ENCODE measurements at places on chromosomes 4 and X.
A peak's percentile ranks its signal among the peaks of the same experiment; 100 is the strongest.

DNA sequence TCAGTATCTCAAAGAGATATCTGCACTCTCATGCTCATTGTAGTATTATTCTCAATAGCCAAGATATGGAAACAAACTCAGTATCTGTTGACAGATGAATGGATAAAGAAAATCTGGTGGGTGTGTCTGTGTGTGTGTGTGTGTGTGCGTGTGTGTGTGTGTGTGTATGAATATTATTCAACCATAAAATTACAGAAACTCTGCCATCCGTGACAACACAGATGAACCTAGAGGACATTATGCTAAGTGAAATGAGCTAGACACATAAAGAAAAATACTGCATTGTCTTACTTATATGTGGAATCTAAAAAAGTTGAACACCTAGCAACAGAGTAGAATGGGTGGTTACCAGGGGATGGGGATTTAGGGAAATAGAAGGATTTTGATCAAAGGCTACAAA, 13.2 kb downstream of the XKRX start:
- no peak for DNase-seq

DNA sequence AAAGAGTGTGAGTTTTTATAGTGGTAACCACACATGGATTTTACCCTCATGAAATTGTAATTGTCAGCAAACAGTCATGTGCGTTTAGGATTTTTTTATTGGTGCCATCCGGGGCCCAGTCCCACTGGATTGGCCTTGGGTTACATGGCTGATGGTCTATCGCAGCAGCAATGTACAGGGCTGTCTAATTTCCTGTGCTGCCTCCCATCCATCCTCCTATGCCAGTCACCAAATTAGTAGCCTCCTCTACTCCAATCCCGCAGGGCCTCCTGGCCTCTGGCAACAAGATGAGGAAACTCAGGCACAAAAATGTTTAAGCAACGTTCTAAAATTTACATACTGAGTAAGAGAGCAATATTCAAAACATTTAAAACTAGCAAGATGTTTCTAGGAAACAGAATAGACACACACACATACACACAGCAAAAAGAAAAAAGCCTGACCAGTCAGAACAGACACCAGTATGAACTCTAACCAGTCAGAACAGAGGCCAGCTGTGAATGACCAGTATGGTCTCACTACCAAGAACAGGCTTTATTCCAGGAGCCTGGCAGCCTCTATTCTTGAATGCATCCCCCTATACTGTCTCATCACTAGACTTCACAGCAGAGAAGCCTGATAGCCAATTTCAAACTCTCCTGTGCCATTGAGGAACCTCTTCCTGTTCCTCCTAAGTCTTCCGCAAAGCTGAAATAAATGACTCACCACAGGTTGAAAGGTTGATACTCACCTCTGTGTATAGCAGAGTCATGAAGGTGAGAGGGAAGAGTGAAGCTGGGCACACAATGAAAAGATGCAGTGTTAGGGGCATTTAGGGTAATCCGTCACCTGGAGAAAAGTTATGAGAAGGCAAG, 42.6 kb downstream of the CHRNA9 start:
- no peak for DNase-seq

DNA sequence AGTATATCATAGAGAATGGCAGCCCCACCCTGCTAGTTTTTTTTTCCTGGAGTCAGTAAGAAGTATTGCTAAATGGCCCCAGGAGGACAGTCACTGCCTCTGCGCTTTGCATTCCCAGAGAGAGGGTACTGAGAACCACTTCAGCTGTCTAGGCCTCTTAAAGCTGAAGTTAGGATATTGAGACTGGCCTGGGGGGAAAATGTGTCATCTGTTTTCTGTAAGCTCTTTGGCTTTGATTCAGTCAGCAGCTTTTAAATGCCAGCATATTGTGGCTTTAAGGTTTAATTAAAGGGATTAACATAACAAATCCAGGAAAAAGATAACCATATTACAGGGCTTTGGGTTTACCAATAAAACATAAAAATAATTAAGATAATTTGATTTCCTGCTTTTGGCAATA, 852.0 kb downstream of the PCDH18 start:
- DNase-seq, result no peak

DNA sequence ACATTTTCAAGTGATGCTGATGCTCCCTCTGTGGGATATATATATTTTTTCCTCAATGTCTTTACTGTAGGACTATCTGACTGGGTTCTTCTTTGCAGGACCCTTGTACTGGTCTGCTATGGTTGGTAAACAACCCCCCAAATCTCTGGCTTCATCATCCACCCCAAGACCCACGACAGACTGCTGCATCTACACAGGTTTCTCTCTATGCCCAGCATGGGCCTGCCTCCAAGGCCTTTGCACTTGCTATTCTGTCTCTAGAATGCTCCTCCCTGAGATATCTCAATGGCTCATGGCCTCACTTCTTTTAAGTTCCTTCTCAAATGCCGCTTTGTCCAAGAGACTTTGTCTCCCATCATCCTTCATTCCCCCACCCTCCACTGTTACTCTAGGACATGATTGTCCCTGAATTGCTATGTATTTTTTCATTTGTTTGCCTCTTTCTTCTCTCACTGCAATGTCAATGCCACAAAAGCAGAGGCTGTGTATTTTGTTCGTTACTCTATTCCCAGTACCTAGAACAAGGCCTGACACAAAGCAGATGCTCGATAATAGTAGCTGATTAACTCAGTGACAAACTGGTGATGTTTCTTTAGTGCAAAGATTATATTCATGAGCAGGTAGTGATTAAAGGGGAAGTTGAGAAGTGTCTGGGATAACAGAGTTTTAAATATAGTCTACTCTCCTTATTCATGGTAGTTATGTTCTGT, 6.6 kb downstream of the EVC start:
- no peak for DNase-seq

- no peak for DNase-seq
Observed at GRCh38 chr4:167885872-167886271, 206.5 kb upstream of the ANXA10 start.

GRCh38 chrX:7941390-7942042, 14.3 kb upstream of the PNPLA4 start:
- DNase-seq, result no peak

- peak; percentile 81 for DNase-seq
Observed at GRCh38 chr4:10096201-10096977, 20.2 kb downstream of the WDR1 start.

DNA sequence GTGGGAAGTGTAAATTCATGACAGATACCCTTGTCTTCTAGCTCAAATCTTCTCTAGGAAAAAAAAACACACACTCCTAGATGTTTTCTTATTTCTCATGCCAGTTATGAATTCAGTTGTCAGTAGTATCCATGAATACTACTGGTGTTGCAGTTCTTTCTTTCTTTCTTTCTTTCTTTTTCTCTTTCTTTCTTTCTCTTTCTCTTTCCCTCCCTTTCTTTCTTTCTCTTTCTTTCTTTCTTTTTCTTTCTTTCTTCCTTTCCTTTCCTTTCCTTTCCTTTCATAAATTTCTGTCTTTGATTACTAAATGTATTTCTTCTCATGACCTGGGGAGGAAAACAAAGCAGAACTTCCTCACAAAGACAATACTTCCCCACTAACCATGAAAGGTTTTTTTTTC, 253.8 kb downstream of the PCDH7 start:
- no peak for DNase-seq

- no peak for DNase-seq
Observed at GRCh38 chrX:9340598-9341290, 124.1 kb upstream of the TBL1X start.

DNA sequence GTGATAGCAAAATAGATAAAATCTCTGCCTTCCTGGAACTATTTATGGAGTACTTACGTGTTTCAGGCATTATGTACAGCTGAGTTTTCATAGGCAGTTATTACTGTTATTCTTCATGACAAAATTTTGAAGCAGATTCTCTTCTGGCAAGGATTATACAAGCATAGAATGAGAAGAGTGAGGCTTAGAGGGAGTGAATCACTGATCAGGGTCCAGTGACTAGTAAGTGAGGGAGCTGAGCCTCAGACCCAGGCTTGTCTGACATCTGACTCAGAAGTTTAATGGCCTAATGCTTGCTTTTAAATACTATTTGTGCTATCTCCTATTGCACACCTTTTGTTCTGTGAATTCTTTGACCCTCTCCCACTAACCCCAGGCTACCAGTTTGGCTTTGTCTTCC, 110.6 kb downstream of the DTHD1 start:
- DNase-seq, result no peak

DNA sequence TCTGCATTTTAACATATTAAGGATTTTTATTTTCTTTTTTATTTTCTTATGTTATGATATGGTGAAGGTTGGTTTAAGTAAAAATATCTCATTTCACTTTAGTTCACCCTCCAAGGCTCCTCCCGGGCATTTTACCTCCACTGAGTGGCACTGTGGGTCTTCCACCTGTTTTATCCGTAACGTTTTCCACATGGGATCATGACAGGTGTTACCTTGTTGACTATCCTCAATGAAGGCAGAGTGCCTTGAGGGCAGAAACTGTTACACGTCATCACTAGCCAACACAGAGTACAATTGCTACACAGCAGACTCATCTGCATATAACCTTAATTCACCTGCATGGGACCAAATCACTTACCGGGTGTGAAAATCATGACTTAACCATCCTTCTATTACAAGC, 105.8 kb downstream of the GEMIN8 start:
- DNase-seq, result no peak

DNA sequence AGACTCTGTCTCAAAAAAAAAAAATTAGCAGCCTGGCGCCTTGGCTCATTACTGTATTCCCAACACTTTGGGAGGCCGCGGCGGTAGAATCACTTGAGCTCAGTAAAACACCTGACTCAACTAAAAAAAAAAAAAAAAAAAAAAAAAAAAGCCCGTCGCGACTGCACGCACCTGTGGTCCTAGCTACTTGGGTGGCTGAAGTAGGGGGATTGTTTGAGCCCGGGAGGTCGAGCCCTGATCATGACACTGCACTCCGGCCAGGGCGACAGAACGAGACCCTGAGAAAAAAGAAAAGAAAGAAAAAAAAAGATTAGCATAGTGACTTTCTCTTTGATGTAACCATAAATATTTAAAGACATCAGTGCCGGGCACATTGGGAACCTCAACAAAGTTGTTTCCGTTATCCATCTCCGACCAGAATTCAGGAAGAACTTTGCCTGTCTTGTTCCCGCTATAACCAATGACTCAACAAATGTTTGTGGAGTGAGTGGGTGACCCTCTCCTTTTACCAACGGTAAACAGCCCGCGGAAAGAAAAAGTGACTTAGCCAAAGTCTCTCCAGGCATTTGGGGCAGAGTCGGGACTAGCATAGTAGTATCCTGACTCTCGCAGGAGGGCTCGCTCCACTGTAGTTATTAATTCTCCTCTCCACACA, 553 bp upstream of the MED28 start:
- DNase-seq, result no peak

DNA sequence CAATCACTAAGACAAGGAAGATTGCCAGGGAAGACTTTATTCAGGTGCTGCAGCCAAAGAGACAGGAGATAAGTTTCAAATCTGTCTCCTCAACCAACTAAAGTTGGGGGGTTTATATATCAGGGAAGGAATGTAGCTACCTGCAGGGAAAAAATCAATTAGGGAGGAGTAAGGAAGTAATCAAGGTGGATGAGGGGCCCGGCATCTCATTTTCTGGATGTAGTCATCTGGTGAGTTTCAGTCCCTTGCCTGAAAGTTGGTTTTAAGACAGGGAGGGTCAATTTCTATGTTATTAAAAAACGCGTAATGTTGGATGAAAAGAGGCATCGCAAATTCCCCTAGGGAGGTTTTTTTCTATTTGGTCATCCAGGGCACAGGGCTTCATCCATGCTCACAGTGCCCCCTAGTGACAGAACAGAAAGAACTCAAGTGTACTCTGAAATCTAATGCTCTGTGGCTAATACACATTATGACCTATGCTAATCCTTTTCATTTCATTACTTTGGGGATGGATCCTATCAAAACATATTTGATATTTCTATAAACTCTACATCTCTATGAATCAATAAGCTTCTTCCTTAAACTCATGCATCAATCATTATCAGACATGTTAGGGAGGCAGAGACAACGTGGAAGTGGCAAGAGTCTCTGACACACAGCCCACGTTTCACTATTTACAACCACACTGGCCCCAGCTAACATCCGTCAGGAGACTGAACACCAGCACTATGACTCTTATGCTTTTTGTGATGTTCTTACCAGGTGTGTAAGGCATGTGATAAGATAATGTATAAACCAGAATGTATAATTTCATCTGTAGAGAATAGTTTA, 1577.0 kb upstream of the TENM3 start:
- no peak for DNase-seq

DNA sequence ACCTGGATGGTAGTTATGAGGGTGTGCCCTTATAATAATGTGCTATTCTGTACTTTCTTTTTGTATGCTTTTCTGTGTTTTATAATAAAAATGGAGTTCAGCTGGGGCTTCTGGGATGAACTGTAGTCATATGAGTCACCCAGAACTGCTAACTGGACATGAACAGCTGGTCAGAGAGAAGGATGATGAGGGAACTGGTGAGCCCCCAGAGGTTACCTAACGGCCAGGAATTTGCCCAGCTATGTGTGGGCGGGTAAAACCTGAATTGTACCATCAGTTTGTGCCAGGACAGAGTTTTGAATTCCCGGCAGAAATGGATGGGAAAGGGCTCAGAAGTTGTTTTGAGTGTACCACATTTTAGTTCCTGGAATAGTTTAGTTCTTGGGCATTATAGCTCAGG, 138.0 kb upstream of the USP9X start:
- DNase-seq, result no peak

DNA sequence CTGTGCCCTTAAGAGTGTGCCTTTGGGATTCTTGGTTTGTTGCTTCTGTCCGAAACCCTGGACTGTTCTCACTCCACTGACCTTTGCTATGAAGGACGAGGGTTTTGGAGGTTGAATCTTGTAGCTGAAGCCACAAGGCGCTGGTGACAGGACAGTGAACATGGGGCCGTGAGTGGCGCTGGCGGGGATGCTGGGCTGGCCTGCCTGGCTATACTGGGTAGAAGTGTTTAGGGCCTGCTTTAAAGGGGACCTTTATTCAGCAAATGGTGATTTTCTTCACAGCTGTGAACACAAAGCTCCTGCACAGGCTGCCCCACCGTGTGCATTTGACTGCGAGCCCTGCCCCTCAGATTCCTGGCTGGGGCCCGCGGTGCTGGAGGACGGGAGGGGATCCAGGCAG, 27.1 kb upstream of the TADA2B start:
- DNase-seq, result no peak

GRCh38 chrX:132592880-132593279, 104.0 kb upstream of the MBNL3 start:
- no peak for DNase-seq

DNA sequence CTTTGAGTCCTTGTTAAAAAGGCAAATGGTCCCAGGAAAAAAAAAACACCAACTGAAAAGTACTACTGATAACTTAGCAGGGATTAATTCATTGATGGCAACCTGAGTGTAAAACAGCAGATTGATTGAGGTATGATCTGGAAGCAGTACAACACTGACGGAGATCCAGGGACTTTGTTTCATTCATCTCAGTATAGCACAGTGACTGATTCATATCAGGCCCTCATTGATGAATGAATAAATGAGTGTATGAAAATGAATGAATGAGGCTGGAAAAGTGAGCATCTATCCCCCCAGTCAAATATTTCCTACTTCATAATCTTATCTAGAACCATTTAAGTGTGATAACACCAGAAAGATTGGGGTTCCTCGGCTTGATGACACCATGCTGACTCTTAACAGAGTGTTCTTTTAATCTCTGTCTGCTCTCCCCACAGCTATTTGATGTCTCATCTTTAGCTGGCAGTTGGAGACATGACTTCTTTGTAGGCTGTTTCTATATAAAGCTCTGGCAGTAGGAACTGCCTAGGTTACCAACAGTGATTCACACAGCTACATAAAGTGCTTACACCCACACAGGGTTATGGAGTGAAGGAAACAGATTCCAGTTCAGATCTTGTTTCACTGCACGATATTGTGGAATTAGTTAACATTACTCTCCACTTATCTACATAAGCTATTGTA, 18.6 kb upstream of the RNF128 start:
- no peak for DNase-seq
